Amniotic stem cell (primary cell): ENCODE measurements at places on chromosomes 13 and 19.

- DNase-seq: no peak
These were observed at the start of gene MATK for GRCh38 chr19:3785938-3786824. Gene MATK, minus strand, starts transcription at chr19:3786381. Its CDS starts 1,246 bp downstream, at chr19:3785135.

DNA sequence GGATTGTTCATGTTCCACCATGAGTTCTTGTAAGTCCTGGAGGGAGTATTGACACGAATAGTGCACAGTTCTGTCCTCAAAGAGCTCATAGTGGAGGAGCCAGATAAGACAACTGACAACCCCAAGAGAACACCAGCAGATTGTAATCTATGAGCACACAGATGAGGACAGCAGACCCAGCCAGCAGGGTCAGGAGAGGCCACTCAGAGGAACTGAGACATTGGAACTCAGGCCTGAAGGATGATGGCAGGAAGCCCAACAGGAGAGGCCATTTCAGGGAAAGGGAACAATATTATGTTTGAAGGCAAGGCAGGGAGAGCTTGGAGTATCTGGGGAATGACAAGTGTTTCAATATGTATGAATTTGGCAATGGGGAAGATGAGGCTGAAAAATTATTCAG is 63.7 kb upstream of the IPO5 start:
- no peak for DNase-seq

- no peak for DNase-seq
These were observed 20.1 kb downstream of the COL4A2 start for GRCh38 chr13:110327051-110327721.

- no peak for DNase-seq
These were observed 28.1 kb upstream of the CLDN10 start for GRCh38 chr13:95524264-95524901.

GRCh38 chr19:55672418-55672817 is 2.6 kb upstream of the EPN1 start:
- DNase-seq: no peak

GRCh38 chr13:48555441-48555840 is 22.6 kb upstream of the RCBTB2 start:
- DNase-seq: no peak

DNA sequence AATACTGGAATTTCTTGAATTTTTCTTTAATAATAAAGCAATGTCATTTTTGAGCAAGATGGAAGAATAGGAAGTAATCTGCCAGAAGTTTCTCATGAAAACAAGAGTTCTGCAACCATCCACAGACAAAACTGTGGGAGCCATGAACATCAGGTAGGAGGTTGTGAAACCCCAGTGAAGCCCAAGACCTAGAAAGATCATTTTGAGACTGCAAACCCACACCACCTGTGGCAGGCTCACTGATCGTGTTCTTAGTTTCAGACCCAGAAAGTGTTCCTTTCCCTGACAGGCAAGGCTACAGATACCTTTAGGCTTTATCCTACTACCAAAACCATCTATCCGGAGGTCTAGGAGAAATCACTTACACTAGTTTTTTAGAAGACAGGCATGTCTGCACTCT is 2189.8 kb upstream of the PCDH20 start:
- no peak for DNase-seq

DNA sequence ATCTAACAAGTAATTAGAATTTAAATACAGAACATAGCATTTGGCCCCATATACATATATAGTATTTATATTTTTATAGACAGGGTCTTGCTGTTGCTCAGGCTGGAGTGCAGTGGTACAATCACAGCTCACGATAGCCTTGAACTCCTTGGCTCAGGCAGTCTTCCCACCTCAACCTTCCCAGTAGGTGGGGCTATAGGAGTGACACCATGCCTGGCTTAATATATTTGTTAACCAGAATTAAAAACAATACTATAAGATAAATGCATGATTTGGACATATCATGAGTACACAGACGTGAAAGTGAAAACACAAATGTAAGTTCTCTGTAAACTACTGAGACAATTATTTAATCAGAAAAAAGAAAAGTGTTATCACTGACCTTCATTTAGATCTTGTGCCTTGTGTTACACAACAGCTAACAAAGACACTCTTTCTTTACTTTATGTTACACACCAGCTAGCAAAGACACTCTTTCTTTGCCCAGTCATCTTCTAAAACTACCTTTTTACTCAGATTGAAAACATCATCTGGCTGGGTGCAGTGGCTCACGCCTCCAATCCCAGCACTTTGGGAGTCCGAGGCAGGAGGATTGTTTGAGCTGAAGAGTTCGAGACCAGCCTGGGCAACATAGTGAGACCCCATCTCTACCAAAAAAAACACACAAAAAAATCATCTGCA is 22.6 kb downstream of the CARS2 start:
- DNase-seq: no peak

- DNase-seq: no peak
These were observed 61.4 kb downstream of the CCNE1 start for GRCh38 chr19:29873024-29873800.

GRCh38 chr13:98474761-98475160 is 102.1 kb downstream of the STK24 start:
- DNase-seq: no peak

DNA sequence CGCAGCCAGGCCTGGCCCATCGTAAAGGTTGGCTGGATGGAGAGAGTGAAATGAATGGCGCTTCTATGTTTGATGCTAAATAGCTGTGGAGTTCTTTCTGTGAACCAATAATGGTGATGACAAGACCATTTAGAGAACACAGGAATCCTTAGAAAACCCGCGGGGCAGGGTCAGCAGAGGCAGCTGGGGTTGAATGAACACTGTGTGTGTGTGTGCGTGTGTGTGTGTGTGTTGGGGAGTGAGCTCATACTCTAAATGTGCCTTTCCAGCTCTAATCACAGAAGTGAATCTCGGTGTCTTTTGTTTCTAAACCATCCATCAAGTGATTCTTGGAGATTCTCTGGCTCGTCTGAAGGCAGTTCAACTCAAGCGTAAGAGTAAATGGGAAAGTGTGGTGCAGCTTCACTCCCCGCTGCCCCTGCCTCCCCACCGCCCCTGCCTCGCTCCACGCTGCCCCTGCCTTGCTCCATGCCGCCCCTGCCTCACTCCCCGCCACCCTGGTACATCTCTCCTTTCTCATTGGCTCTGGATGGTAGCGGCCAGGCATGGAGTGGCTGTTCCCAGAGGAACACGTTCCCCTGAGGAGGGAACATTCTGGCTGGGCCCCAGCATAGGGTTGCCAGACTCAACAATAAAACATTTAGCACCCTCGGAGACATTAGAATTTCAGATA is 21.2 kb downstream of the TMPRSS9 start:
- no peak for DNase-seq

DNA sequence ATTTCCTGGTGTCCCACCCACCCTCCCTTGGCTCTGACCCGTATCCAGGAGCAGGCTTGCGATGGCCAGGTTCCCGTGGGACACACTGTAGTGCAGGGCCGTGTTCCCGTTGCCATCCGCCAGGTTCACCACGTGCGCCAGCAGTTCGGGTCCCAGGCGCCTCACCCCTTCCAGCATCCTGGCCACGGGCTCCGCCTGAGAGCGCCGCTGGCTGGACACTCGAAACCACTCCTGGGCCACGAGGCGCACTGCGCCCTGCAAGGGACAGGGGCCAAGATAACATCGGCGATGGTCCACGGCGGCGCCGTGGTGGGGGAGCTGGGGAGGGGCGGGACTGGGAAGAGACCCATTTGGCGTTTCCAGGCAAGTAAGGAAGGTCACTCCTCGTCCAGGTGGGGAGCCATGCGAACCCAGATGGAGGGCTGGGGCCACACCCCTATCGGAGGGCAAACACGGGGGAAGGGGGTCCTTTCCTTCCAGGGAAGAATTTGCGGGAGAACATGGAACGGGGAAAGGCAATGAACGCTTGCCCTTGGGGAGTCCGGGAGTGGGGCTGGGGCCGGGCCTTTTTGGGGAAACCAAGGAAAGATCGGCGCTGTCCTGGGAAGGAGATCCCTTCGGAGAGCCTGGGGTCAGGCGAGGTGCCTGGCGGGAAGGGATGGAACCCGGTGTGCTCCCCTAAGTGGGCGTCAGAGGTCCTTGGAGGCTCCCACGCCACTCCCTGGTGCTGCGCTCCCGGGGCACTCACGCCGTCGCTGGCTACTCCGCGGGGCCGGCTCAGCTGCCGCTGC is 9.9 kb downstream of the KANK3 start:
- DNase-seq: no peak
